Activated CD4-positive, alpha-beta T cell treated with anti-CD3 and anti-CD28 coated beads for 48 hours (primary cell): ENCODE measurements at places on chromosomes 7 and 10.

GRCh38 chr7:50155755-50156154 is 62.7 kb upstream of the ZPBP start:
- DNase-seq = peak; percentile 44

DNA sequence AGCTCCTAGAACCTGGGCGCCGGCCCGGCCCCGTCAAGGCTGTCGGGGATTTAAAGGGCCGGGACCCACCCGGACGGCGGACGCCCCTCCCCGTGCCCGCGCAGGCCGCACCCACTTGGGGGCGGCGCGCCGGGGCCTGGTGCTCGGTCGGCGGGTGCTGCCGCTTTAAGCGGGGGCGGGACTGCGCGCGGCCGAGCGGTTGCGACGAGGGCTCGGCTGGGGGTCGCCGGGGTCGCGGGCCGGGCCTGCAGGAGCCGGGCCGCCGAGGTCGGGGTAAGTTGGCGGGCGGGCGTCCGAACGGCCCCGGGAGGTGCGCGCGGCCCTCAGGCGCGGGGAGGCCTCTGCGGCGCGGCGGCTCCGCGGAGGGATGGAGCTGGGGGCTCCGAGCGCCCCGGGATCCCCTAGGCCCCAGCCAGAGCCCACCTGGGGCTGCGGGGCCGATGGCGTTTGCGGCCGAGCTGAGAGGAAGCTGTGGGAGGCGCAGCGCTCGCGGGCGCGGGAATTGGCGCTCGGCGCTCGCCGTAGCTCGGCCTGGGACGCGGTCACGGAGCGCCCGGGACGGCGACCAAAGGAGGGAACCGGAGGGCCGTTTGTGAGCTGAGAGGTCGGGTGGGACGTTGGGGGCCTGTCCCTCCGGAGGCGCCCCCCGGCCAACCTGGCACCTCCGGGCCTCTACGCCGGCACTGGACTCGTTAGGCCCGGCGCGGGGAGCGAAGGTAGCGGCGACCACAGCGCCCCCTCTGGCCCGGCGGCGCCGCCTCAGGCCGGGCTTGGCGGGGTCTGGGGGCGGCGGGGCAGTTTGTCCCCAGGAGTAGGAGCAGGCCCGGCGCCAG is at the start of gene TRRAP:
TSS of gene TRRAP (plus strand) at position 168 of the 833 bp plus-strand sequence. CDS start 2,619 bp downstream, outside the sequence.
- DNase-seq = peak; percentile 84

DNA sequence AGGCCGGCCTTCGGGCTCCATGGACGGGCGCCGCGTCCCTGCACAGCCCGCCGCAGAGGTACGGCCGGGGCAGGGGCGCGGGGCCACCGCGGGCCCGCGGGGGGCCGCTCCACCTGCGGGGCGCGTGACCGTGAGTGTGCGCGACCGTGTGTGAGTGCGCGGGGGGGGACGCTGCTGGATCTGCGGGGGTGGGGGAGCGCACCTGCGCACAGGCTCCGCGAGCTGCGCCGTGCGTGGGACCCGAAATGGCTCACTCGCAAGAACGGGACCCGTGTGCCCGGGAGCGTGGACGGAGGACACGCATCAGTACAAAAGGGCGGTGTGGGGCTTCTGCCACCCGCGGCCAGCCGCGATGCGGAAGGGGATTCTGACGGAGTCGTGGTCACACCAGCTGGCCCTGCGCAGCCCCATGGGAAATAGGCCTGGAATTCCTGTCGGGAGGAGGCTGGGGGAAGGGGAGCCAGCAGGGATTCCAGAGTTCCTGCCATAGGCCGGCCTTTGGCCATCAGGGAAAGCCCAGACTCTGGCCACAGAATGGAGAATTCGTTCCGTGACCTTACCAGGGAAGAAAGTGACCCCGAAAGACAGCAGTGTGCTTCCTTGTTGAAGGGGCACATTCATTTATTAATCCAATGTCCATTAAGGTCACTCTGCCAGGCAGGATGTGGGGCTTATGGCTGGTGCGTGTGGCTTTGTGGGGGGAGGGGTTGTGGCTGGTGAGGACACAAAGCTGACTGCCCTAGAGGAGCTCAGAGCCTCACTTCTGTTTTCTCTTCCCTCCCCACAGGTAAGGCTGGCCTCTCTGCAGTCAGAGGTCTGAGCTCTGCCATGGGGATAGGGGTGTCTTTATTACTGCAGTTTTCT is 494 bp downstream of the REPIN1 start:
- peak; percentile 56 for DNase-seq

DNA sequence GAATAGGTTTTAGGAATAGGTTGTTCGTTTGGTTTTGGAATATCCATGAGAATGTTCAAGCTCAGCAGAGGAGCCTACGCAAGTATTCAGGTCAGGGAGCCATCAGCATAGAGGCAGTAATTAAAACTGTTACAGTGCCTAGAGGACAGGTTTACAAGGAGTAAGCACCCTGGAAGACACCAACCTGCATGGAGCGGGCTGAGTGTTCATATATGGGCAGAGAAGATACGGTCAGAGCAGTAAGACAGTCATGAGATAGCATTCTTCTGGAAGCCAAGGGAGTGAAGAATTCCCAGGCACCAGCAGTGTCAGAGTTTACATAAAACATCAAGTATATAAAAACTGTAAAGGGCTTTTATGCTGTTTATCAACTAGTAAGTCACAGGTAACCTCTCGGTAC is 96.5 kb downstream of the LRRC4 start:
- DNase-seq = no peak

DNA sequence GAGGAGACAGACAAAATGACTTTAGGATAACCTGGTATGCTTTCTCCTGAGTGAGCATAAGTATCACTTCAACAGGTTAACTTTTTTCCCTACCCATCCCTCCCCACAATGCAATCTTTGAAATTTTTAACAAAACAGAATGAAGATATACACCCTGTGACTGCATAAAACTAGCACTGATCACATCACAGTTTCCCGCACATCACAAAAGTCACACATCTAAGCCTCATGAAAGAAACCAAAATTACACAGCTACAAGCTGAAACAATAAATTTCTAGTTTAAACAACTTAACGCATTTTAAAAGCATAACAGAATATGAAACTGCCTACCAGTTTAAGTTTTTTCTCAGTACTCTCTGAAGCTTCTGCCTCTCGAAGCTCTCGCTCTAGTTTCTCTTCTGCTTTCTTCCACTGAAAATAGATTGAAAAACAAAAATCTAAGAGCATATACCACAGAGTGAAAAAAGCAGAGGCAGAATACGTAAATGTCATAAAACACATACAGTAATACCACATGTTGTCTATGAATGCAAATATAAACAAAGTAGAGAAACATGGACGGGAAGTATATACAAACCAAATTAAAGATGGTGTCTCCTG is 18.1 kb downstream of the NOC3L start:
- DNase-seq = no peak

DNA sequence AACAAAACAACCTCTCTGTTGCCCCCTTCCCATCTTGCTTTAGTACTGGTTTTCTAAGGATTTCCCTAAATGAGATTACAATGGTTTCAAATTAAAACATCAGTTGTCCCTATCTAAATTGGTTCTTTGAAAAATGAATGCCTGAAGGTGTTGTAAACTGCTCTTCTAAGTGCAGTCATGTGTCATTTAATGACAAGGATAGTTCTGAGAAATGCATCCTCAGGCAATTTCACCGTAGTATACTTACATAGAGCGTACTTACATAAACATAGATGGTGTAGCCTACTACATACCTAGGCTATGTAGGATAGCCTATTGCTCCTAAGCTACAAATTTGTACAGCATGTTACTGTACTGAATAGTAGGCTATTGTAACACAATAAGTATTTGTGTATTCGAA is 278.1 kb downstream of the MAGI2 start:
- no peak for DNase-seq

DNA sequence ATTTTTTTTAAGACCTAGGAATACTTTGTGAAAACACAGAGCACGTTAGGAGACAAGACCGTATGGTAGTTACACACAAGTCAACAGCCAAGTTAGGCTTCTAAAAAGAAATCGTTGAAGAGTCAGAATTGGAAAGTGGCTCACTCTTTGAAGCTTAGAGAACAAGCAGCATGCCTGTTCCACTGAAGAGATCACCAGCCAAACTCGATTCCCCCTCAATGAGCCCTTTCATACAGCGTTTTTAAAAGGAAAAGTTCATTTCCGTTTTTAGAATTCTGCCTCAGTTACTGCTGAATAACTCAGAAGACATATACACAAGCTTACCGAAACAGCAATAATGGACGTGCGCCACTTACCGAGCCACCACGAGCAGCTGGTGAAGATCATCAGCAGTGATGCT is 41.0 kb downstream of the MCMBP start:
- DNase-seq = no peak

DNA sequence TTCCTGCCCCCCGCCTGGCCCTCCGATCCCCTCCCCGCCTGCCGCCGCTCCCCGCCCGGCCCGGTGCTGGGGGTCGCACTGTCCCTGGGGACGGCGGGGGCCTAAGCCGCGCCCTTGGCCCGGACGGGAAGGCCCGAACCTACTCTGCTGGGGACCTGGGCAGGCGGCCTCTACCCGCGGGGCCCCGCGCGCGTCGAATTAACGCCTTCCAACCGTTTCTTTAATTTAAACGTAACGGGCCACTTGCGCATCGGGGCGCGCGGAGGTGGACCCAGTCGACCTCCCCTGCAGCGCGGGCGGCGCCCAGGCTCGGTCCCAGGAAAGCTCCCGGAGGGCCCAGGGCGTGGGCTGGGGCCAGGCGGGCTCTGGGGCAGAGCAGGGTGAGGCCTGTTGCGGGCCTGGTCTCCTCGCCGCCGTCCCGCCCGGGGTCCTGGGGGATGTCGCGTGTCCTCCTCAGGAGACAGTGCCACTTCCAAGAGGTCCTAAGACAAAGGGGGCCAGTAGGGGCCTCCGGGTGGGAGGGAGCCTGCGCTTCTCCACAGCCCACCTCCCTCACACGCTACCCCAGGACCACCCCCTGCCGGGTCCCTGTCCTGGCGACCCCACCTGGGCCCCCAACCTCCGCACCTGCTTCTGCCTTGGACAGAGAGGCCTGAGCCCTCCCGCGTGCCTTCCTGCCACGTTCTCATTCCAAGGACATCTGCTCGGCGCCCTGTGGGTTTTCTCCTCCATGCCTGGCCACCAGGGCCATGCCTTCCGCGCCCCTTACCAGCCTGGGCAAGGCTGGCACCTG is 658 bp upstream of the PTPRN2 start:
- no peak for DNase-seq

GRCh38 chr7:37408291-37409228 is 40.1 kb downstream of the ELMO1 start:
- peak; percentile 35 for DNase-seq

GRCh38 chr10:88991161-88991898 is 732 bp downstream of the FAS start:
- peak; percentile 81 for DNase-seq

GRCh38 chr7:116152276-116152675 is 58.1 kb upstream of the TES start:
- no peak for DNase-seq

- no peak for DNase-seq
Measured at GRCh38 chr10:9950070-9950469, 1067.6 kb upstream of the CELF2 start.

DNA sequence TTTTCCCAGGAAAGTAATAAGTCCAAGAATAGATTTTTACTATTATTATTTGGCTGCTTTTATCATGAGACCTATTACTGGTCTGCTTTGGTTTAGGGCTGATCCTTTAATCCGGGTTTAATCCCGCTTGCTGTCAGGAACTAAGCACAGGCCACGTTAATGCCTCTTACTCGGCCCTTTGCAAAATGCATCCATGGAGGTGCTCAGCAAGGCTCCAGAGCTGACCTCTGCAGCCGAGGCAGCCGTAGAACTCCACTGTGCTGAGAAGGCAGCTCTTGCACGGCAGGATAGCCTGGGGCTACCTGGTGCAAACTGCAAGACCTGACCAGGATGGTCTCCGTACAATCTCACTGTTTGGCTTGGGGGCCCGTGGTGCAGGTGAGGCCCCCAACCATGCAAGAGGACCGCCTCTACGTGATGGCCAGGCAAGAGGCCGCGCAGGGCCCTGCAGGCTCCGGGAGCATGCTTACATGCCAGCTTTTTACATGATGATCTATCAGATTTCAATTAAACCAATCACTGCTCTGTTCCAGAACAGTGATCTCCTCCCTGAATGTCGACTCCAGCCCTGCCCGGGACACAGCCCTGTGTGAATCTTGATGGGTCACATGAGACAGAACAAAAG is 10.4 kb upstream of the CALML3 start:
- DNase-seq = no peak
